NCI-H524 treated with DMSO at 0.1 percent for 48 hours (cell line): ENCODE measurements at places on chromosomes 3 and 15.
A peak's percentile ranks its signal among the peaks of the same experiment; 100 is the strongest.

DNA sequence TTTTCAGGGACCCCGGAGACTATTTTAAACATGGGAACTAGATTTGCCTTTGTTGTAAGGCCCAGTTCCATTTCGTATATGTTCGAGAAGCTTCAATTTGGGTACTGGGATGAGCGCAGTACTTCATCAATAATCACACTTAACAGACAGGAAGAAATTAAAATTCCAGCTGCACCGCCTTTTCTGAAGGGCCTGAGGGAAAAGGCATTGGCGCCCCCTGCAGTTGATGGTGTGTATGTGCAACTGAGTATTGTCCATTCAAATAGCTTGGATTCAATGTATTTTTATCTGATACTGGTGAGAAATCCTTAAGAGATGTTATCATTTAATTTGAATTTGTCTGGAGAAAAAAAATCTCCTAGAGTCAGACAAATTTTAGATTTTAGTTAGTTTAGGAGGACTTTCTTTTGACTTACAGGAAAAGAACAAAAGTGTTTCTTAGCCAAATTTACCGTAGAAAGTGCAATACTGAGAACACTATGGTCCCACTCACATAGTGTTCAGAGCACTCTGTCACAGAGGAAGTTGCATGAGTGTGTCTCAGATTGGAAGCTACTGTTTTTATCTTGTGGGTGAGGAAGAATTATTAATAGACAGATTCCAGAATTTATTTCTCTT is 5.4 kb upstream of the ALDH1A2 start:
- peak; percentile 43 for DNase-seq

GRCh38 chr15:65791335-65792137 is 557 bp downstream of the DENND4A start:
- peak; percentile 39 for DNase-seq

DNA sequence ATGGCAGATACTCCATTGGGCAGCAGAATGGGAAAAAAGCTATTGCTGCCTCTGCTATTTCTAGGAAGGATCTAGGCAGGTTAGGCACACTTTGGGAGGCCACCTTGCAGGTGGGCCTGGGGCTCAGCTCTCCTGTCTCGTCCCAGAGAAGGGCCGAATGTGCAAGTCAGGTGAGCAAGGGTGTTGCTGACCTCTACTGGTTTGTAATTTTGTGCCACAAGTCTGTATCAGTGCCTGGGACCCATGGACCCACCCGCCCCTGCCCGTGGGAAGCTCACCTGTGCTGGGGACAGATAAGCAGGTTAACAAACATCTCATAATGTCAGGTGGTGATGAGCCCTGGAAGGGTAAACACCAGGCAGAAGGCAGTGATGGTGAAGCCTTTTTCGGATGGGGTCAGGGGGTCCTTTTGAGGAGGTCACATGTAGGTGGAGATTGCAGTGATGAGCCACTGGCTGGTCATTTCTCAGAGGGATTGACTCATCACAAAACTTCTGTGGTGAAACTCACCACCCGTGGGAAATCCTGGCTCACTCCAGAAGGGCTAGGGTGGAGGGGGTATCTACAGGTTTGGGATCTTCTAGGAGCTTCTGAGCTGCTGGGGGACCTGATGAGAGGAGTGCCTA is 161.3 kb downstream of the KLF13 start:
- DNase-seq: peak; percentile 6

- DNase-seq: no peak
These were observed 812 bp upstream of the SLC12A8 start for GRCh38 chr3:125213364-125213755.

GRCh38 chr3:66138336-66139313 is 82.2 kb upstream of the SLC25A26 start:
- DNase-seq: peak; percentile 3

GRCh38 chr3:152760591-152760990 is 74.3 kb upstream of the P2RY1 start:
- no peak for DNase-seq

GRCh38 chr15:95742836-95743235 is 587.7 kb upstream of the NR2F2 start:
- no peak for DNase-seq

DNA sequence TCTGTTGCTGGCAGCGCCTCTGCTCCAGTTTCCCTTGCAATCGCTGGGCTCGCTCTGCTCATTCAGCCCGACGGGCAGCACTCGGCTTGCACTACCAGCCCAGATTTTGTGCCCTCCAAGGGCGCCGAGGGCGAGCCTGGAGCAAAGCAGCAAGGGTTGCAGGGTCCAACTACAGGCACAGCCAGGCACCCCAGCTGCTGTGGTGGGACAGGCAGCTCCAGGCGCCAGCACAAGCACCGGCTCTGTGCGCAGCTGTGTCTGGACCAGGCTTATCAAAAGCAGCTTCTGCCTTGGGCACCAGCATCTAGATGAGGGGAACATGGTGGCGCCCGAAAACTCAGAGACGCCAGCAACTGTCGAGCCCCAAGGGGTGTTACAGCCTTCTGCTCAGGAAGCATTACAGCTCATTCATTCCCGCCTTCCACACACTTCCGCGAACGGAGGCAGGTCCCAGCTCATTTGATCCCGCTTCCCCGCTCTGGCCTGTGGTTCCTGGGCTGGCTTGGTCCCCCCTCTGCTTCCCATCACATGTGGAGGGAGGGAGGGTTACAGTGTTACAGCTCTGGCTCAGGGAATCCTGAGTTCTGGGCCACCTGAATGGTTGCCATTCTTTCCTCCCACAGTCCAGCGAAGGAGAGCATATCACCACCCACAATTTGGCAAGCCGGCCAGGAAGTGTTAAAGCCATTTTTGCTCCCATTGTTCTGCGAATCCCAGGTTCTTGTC is 409.9 kb upstream of the ALCAM start:
- DNase-seq: no peak

- no peak for DNase-seq
These were observed 22.7 kb upstream of the RARB start for GRCh38 chr3:25405335-25405734.

- no peak for DNase-seq
These were observed 18.8 kb downstream of the SETD5 start for GRCh38 chr3:9416139-9416780.

GRCh38 chr3:194013928-194014327 is 122.0 kb upstream of the HES1 start:
- DNase-seq: no peak

DNA sequence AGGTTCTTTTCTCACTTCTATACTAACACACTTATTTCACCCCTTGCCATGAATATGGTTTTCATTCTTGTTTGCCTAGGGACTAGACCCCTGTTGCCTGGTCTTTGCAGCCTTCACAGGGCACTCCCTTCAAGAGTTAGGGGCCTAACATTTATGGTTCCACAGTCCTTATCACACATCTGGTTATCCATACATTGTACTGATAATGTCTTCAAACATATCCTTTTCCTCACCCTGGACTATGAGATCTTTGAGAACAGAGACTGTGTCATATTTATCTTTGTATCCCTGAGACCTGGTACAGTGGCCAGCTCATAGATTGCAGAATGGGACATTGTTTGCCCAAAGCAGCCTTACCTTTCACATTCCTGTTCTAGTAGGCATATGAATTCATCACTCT is 106.2 kb downstream of the CMSS1 start:
- DNase-seq: no peak
